ENCODE measurements at places on chromosomes 3 and 15.

GRCh38 chr15:96494505-96494904 is 164.0 kb downstream of the NR2F2 start:
- no peak for DNase-seq

GRCh38 chr3:65899226-65899625 is 139.5 kb downstream of the MAGI1 start:
- no peak for DNase-seq

- peak; percentile 21 for DNase-seq
Measured at GRCh38 chr3:150384296-150385212, 23.5 kb upstream of the TSC22D2 start.

GRCh38 chr15:99085413-99086326 is 19.2 kb upstream of the SYNM start:
- DNase-seq = peak; percentile 78

GRCh38 chr3:76011121-76011520 is 225.8 kb upstream of the ZNF717 start:
- no peak for DNase-seq

GRCh38 chr3:4438296-4438695 is 28.8 kb downstream of the SUMF1 start:
- no peak for DNase-seq

- no peak for DNase-seq
Measured at GRCh38 chr3:190552969-190553759, 39.3 kb downstream of the IL1RAP start.

- no peak for DNase-seq
Measured at GRCh38 chr3:127218454-127218922, 25.6 kb downstream of the PRR23E start.

DNA sequence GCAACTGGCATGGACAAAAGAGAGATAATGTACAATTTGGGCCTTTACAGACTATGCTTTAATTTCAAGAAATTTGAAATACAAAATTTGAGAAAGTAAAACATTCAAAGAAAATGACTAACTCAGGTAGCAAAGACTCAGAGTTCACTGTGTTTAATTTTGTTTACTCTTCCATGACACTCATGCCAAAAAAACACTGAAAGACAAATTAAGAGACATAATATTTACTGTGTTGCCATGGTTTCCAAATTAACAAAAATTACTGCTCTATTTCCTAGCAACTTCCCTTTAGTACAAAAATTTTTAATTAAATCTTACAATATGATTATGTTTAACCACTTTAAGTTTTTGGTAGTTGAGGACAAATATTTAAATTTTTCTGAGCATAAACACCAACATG is 29.6 kb downstream of the LRRFIP2 start:
- DNase-seq = no peak

DNA sequence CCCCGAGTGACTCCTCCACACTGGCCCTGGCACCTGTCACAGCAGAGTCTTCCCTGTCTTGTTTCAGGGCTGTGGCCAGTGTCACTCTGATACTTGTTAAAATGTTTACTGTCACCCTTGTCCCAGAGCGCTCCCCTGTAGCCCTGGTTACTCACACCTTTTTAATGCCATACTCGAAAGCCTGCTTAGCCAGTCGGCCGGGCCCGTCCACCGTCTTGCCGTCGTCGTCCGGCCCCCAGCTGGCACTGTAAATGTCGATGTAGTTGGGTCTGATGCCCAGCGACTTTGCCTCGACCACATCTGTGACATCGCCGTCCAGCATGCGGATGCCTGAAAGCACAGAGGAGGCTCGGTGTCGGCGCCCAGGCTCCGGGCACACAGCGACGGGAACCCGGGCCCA is 91.3 kb downstream of the PCSK6 start:
- DNase-seq = no peak

DNA sequence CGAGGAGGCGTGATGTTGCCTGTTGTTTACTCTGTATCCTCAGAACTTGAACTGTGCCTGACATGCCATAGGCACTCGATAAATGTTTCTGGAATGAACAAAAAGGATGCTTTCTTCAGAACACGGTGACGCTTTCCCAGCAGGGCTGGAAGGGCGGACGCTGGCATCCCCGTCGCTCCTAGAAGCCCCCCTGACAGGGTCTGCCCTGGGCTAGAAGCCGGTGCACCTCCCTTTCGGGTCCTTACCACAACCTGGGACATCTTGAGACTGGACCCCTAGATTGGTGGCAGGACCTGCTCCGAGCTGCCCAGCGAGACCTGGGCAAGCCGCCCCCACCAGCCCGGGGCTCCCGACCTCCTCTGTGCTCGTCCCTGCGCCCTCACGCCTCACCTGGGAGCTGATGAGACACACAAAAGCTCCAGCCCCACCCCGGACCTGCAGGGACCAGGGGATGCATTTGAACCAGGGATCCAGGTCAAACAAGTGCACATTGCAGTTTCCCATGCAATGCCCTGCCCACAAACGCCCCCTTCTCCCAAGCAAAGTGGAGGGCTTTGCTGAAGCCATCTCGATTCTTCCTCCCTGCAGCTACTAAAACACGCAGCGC is 131.2 kb upstream of the MEF2A start:
- DNase-seq = no peak

DNA sequence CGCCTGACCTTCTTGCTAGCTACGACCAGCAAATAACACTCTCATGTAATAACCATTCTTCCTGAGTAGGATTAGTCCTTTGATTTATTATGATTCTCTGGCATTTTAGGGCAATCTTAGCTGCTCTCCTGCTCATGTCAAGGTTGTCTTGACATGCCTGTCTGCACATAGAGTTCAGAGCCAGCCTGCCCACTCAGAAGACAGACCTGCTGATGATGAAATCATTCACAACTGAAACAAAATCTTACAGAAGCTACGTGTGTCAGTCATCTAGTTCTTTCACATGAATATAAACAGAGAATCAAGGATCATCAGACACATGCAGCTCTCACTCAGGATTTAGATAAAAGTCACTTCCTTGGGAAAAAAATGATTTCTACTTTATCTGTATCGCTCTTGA is 173.6 kb upstream of the LYSMD4 start:
- DNase-seq = no peak

Measured in fibroblast of skin of back (primary cell).